ENCODE measurements at places on chromosomes 5 and 9. TPM values are rescaled to one million over a fixed set of nuclear protein-coding genes. Genes with fewer than 3 reads are reported as not detected.
A peak's percentile ranks its signal among the peaks of the same experiment; 100 is the strongest.

- no peaks in the 10 kb centered on the region for H3K36me3 ChIP-seq
- H3K27ac ChIP-seq, result no peak overlapping the region
- no peaks in the 10 kb centered on the region for H3K27me3 ChIP-seq
- no peak for DNase-seq
These were observed 454.9 kb downstream of the ENC1 start for GRCh38 chr5:74185599-74185998.

DNA sequence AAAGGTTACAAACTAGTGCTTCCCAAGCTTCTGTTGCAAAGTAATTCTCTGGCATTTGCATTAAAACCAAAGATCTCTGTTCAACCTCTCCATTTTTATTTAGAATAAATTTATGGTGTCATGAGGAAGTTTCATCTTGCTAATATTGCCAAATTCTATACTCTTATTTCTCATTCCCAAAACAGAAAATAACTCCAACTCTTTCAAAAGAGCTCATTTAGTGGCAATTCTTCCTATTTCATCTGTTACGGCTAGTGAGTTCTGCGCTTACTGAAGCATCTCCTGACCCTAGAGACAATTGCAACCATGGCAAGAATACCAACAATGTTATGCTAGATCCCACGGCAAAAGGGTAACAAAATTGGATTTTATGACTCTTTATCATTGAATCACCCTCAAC, 97.0 kb downstream of the HINT1 start:
- H3K36me3 ChIP-seq, result no peaks in the 10 kb centered on the region
- no peak overlapping the region for H3K4me3 ChIP-seq
- H3K27ac ChIP-seq, result no peak overlapping the region
- H3K27me3 ChIP-seq, result no peaks in the 10 kb centered on the region
- no peaks in the 10 kb centered on the region for H3K4me1 ChIP-seq

DNA sequence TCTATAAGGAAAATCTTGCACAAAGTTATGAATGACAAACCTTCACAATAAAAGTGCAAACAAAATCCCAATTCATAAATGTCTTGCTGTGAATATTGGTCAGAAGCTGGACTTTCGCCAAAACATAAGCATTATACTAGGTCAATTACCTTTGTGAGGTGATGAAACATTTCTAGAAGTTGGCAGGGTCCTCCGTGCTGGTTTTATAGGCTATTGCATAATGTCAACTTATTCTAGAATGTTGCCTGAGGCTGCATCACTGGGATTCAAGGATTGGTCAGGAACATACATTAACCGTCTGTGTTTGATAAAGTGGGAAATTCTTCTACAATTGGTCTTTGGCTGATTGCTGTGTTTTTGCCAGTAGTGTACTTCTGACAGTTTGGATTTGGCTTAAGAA, 49.8 kb upstream of the PALM2AKAP2 start:
- H3K27me3 ChIP-seq, result no peaks in the 10 kb centered on the region
- no peaks in the 10 kb centered on the region for H3K4me1 ChIP-seq
- no peak overlapping the region for H3K27ac ChIP-seq
- H3K4me3 ChIP-seq, result no peak overlapping the region

DNA sequence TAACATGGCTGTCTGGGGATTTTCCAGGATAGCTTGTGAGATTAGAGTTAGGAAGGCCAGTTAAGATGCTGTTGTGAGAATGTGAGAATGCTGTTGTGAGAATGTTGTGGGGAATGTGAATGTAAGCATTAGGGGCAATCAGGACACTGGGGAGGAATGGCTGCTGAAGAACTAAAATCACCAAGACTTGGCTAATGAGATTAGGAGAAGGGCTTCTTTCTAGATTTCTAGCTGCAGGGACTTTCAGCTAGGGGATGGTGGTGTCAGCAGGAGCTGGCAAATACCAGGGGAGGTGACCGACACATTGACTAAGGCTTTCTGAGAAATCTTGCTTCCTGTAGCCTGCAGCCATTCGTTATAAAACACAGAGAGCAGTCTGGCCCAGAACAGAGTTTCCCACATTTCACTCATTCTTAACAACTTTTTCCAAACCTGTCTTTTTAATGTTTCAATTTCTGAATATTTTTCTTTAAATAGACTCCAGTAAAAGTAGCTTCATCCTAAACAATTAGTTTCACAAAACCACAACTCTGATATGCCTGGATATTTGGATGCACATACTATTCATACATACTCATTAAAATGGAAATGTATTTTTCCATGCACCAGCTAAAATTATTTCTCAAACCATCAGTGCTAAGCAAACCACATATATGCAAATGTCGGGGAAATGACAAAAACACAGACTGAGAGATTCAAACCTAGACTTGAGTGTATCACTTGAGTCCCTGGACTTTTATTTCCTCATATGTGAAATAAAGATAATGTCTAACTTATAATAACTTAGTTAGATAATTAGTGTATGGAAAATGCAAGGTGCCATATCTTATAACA, 89.3 kb upstream of the TNC start:
- H3K27me3 ChIP-seq, result no peaks in the 10 kb centered on the region
- H3K27ac ChIP-seq, result no peak overlapping the region
- no peak for DNase-seq
- no peaks in the 10 kb centered on the region for H3K36me3 ChIP-seq

- H3K4me1 ChIP-seq, result peaks cover 19% of the 10 kb centered on the region
- peak; percentile 95 for DNase-seq
- peak overlapping the region; percentile 17 for H3K4me3 ChIP-seq
- no peaks in the 10 kb centered on the region for H3K27me3 ChIP-seq
- H3K36me3 ChIP-seq, result no peaks in the 10 kb centered on the region
- H3K27ac ChIP-seq, result peak overlapping the region; percentile 87
These were observed 3.2 kb downstream of the PAPPA start for GRCh38 chr9:116156621-116157314.

PCDHB9 gene
- 3.7 TPM for total RNA-seq

ADAMTS12 gene
- total RNA-seq, result 7.6 TPM

DNA sequence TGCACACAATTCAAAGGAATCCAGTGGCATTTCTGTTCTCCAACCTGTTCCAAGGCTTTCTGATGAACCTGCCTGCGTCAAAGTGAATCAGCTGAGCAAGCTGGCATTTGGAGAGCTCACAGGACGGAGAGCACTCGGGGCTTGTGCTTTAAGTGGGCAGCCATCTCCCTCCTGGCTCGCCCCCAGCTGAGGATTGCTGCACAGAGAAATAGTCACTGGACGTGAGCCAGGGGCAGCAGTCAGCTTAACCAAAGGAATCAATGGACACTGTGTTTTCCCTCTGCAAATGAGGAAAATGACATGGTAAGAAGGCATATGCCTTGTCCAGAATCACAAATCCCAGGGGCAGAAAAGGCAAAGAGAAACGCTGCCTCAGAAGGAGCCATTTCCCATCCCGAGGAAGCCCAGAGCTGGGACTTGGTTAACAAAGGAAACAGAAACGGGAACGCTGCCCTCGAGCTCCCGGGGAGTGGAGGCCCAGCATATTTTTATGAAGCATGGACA, 299.4 kb downstream of the ZSWIM6 start:
- no peak overlapping the region for H3K4me3 ChIP-seq
- H3K4me1 ChIP-seq, result peaks cover 11% of the 10 kb centered on the region
- no peaks in the 10 kb centered on the region for H3K36me3 ChIP-seq
- no peak for DNase-seq

- no peaks in the 10 kb centered on the region for H3K36me3 ChIP-seq
- no peak for DNase-seq
- no peak overlapping the region for H3K27ac ChIP-seq
- no peak overlapping the region for H3K4me3 ChIP-seq
- H3K27me3 ChIP-seq, result no peaks in the 10 kb centered on the region
These were observed 47.2 kb downstream of the CMYA5 start for GRCh38 chr5:79736528-79737514.

SLC36A2 gene
- not detected for total RNA-seq

- H3K27ac ChIP-seq, result no peak overlapping the region
- peaks cover 12% of the 10 kb centered on the region for H3K4me1 ChIP-seq
- no peaks in the 10 kb centered on the region for H3K36me3 ChIP-seq
- H3K4me3 ChIP-seq, result no peak overlapping the region
These were observed 60.1 kb downstream of the PDE4D start for GRCh38 chr5:59833448-59833847.

- no peak overlapping the region for H3K4me3 ChIP-seq
- no peaks in the 10 kb centered on the region for H3K4me1 ChIP-seq
- DNase-seq, result no peak
- no peaks in the 10 kb centered on the region for H3K36me3 ChIP-seq
- no peak overlapping the region for H3K27ac ChIP-seq
These were observed 34.4 kb downstream of the COL23A1 start for GRCh38 chr5:178555771-178556211.

DNA sequence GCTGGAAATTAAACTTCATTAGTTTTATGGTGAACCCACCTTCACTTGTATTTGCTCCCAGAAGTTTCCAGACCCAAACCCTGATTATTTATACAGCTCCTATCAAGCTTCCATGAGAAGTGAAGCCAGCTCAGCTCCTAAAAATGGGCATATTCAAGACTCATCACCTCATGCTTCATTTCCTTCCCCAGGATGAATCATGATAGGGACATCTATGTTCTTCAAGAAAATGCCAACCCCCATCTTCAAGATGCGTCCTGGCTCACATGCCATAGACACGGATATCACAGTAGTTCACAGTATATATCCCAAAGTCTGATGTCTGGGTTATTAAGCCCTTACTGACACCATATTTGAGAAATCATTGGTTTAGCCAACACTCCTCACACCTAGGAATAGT, 217.6 kb downstream of the NPR3 start:
- DNase-seq, result no peak
- no peaks in the 10 kb centered on the region for H3K4me1 ChIP-seq
- H3K36me3 ChIP-seq, result no peaks in the 10 kb centered on the region
- no peak overlapping the region for H3K27ac ChIP-seq

DNA sequence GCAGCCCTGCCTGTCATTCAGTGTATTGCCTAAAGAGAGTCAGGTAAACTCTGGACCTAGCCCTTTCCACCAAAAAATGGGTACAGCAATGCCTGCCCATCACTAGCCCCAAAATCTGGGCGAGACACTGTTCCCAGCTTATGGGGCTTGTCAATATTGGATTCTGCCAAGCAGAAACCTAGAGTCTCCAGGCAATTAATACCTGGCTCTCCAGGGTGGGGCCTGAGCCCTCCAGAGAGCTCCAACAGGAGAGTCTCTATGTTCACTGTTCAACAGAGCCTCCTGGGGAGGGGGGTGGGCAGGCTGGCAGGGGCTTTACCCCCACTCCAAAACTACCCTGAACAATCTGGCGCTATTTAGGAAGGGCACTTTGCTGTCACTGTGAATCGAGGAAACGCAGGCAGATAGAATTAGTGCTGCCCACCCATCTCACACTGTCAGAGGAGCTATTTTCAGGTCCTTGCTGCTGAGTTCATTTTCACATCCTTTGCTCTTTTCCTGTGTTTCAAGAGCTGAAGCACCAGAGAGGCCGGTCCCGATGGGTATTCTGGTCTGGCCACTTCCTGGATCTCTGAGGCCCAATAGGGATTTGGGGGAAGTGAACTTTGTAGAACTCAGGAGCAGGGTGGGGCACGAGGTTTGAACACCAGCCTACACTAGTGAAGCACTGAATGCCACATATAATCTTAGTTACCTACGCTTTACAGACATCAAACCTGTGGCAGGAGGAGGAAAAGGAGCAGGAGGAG, 121.8 kb downstream of the C5orf15 start:
- H3K4me3 ChIP-seq, result no peak overlapping the region
- H3K27me3 ChIP-seq, result no peaks in the 10 kb centered on the region
- no peaks in the 10 kb centered on the region for H3K36me3 ChIP-seq
- H3K4me1 ChIP-seq, result peaks cover 10% of the 10 kb centered on the region
- H3K27ac ChIP-seq, result no peak overlapping the region

DNA sequence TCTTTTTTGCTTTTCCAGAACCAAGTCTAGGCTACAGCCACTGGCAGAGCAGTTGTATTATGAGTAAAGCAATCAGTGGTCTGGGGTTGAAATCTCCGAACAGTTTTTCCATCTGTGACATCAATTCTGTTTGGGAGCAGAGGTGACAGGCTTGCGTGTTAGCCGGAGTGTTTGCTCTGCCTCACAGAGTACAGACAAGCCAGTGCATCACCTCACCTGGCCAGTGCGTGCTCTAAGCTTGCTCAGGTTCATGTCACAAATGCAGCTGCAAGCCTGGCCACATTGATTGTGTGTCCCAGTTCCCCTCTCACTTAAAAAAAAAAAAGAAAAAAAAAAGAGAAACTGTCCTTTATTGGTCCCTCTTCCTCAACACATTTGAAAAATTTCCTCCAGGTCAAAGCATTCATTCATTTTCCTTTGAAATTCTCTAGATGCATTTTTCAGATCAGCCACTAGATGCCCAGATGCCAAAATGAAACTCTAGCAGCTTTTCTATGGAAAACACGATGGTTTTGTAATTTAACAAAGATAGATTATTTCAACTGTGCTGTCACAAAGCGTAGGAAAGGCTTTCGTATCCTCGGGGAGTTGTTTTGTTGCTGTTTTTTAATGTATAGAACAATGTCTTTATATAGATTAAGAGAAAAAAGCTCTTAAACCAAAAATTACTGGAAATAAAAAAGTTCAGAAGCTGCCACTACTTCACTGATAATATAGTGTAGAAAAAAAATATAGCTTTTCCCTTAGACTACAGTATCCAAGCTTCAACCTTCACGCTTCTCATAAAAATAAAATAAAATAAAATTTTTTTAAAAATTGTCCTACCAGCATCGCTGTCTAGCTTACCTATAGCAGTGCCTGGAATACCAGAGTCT, 585.5 kb downstream of the TLE1 start:
- no peak overlapping the region for H3K4me3 ChIP-seq
- no peaks in the 10 kb centered on the region for H3K27me3 ChIP-seq
- H3K27ac ChIP-seq, result no peak overlapping the region
- DNase-seq, result no peak
- no peaks in the 10 kb centered on the region for H3K4me1 ChIP-seq
- no peaks in the 10 kb centered on the region for H3K36me3 ChIP-seq

FOXI1 gene
- not detected for total RNA-seq

DNA sequence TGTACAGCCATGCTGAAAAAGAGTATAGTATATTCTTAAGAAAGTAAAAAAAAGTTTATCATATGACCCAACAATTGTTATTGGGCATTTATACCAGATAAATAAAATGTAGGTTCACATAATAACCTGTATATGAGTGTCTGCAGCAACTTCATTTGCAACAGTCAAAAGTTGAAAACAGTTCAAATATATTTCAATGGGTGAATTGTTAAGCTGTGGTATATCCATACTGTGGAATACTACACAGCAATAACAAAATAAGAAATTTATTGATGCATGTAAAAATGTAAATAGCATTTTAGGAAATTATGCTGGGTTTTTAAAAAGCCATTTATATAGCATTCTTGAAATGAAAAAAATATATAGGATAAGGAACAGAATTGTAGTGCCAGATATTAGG, 1420.1 kb upstream of the ACO1 start:
- H3K4me3 ChIP-seq, result no peak overlapping the region
- H3K27me3 ChIP-seq, result no peaks in the 10 kb centered on the region
- no peaks in the 10 kb centered on the region for H3K36me3 ChIP-seq
- no peak overlapping the region for H3K27ac ChIP-seq

GRCh38 chr9:75869236-75869635, 21.2 kb upstream of the PCSK5 start:
- H3K27ac ChIP-seq, result no peak overlapping the region
- no peak overlapping the region for H3K4me3 ChIP-seq

OLFM1 gene
- total RNA-seq, result 39.0 TPM

Measured in vagina (tissue), 2 donors.